Stimulated activated CD4-positive, alpha-beta T cell treated with anti-CD3 and anti-CD28 coated beads, Interleukin-12 subunit alpha, Interleukin-12 subunit beta, amount 100 ng/mL, for 4 hours (primary cell): ENCODE measurements at places on chromosomes 2 and 18.

- DNase-seq = no peak
These were observed 129.4 kb downstream of the RAD51AP2 start for GRCh38 chr2:17388798-17389197.

GRCh38 chr2:236688563-236689392 is 119.2 kb downstream of the ACKR3 start:
- no peak for DNase-seq

DNA sequence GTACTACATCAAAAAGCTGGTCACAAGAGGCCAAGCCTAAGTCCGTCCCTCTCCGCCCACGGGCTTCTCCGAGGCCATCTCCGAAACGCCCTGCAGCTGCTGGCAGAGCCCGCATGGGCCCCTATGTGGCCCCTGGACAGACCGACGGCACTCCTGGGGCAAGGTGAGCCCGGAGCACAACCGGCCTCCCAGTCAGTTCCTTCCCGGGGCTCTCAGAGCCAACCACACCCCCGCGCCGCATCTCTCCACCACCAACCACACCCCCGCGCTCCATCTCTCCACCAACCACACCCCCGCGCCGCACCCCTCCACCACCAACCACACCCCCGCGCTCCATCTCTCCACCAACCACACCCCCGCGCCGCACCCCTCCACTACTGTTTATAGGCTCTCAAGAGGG is 93.5 kb downstream of the ZNF516 start:
- no peak for DNase-seq

- no peak for DNase-seq
These were observed 143.8 kb upstream of the ARL4C start for GRCh38 chr2:234640657-234641056.

DNA sequence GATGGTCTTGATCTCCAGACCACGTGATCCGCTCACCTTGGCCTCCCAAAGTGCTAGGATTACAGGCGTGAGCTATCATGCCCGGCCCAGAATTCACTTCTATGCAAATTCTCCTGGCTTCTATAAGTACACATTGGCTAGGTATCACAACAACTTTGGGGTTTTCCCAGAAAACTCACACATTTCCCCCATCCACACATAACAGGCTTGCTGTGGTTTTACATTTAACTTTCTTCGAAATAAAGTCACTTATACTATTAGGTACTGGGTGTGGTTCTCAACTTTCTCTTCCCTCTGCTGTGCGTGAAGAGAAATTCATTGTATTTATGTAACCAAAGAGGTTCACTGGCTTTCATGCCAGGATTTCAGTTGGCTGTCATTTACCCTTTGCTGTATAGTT is 439.4 kb upstream of the CWC22 start:
- no peak for DNase-seq

DNA sequence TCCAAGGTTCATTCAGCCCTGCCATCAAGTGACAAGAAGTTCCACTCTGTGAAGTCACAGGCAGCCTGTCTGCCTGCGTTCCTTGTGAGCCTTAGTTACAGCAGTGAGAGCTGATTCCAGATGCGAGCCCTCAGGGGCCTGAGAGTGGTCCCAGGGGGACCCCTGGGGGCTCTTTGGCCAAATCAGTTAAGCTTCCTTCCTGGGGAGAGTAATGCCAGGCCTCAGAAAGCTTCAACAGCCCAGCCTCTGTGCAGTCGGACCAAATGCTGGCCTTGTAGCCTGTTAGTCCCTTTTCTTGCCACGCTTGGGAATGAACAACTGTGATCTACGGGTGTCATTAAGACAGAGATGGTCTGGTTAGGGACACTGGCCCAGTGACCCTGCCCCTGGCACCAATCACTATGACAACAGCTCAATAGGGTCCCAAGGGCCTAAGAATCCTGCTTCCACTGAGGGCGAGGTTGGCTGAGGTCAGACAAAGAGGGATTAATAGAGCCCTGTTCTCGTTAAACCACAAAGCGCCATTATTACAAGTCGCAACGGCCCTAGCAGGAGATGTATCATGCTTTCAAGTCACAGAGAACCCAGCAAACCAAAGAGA is 50.9 kb downstream of the HS1BP3 start:
- DNase-seq = no peak

GRCh38 chr18:44062345-44062744 is 618.3 kb upstream of the SETBP1 start:
- DNase-seq = no peak

DNA sequence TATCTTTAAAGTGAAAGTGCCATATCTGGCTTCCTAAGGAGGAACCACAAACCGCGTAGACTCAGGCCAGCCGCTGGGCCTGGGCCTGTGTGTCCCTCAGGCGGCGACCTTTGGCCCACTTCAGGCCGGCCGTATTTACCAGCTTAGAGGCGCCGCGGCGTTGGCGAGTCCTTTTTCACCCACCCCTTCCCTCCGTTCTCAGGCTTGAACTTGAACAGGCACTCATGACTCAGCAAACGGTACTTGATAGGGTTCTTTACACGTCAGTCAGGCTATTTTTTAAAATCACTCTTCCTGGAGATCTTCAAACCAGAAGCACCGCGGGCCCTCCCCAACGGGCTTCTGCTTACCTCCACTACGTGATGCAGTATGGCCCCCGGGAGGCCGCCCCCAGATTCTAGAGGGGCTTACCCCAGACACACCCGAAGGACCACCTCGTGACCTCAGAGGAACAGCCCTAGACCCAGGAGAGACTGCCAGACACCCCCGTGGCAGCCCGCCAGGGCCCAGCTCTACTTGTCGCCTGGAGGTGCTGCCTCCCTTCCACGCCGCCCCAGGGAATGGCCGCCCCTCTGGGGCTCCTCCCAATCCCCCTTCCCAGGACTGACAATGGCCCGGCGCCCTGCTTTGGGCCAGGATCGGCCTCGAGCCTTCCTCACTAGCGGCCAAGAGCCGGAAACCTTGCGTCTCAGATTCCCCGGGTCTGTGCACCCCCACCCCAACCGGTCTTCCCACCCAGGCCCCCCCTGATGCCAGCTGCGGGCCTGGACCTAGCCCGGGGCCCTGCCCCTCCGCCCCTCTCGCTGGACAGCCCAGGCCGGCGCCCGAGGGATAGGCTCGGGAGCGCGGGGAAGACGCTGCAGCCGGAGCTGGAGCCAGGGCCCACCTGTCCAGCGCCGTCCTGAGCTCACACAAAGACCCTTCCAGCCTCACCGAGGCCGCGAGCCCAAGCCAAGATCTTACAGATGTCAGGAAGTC is 33.8 kb upstream of the IMPA2 start:
- DNase-seq = peak; percentile 57

GRCh38 chr2:51920509-51920908 is 888.6 kb upstream of the NRXN1 start:
- no peak for DNase-seq

- DNase-seq = peak; percentile 63
These were observed 419.0 kb downstream of the NBAS start for GRCh38 chr2:15142069-15142689.

DNA sequence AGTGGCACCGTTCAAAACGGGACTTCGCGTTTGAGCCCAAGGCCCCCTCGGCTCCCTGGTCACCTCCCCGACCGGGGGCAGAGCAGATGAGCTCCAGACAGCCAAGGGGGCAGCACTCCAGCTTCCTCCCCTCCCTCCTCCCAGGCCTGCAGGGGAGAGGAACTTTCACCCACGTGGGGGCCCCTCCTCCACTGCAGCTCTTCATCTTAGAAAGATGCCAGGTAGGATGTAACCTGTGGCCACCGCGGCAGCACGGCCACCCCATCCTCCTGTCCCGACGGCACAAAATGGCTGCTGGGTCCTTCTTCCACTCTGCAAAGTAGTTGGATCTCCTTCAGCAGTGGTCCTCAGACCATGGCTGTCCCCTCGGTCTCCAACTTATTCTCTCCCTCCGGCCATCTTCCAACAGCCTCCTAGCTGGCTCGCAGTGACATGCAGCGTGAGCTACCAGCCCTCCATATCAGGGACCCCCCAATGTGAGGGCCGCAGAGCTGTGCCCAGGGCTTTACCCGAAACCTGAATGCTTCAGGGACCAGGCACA is 94.5 kb upstream of the ID2 start:
- DNase-seq = no peak

GRCh38 chr2:73859721-73860586 is 31.2 kb downstream of the STAMBP start:
- peak; percentile 17 for DNase-seq

DNA sequence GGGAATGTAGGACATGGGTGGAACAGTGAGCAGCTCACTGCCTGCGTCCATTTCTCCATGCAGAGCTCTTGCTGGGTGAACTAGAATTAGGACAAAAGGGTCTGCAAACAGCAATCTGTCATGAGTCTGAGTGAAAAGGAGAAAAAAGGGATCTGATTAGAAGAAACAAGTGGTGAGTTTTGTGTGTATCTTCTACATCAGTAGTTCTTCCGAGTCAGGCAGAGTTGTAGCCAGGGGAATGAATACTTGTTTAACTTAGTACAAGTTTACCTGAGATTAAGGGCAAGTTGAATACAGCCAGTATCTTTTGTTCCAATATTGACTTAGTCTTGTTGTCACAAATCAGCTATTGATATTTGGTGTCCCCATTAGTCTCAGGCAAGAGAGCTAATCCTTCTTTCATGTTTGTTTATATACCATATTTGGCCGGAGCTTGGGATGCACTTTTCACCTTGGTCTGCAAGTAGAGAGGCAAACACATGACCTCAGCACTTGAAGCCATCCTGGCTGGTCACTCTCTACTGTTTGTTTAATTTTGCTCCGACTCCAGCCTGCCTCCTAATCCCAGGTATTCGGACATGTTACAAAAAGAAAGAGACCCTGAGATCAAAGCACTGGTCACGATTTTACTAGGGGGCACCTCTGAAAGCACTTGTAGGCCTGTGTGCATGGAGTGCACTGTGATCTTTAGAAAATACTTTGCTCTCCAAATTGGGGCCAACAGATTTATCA is 211.0 kb upstream of the NT5C1B start:
- no peak for DNase-seq

DNA sequence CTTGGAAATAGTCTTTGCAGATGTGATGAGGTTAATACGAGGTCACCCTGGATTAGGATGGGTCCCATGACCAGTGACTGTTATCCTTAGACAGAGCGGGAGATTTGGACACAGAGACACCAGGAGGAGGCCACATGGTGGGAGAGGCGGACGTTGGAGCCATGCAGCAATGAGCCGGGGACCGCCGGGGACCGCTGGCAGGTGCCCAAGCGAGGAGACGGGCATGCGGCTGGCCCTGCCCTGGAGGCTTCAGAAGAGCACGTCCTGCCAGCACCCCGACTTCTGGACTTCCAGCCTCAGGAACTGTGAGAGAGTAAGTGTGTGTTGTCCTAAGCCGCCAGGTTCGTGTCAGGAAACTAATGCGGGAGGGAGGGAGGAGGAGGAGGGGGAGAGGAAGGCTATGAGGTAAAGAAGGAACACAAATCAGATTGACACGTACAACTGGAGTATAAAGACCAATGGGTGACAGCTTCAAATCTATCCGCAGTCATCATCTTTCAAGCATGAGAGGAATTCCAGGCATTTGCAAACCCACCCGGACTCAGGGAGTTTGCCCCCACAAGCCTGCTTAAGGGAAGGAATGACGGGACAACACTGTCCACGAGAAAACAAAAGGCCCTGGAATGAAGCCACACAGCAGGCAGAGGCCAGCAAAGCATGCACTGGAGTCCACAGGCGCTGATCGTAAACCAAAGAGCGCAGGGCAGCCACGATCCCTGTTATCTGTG is 11.6 kb upstream of the BOK start:
- DNase-seq = no peak

DNA sequence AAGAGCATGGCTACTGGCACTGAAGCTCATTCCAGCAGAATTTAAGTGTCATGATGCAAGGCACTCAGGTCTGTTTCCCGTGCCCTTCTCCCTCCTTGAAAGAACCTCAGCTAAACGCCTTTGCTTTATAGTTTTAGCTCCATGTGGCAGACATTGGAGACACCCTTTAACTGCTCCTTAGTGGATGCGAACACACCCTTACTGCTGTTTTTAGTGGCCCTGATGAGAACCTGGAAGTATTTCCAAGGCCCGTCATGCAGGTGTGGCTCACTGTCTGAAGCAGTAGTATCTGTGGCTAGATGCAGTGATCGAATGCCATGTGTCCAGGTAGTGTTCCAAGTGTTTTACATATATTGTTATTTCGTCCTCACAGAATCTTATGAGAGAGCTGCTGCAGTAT is 28.3 kb downstream of the KIF5C start:
- DNase-seq = no peak

DNA sequence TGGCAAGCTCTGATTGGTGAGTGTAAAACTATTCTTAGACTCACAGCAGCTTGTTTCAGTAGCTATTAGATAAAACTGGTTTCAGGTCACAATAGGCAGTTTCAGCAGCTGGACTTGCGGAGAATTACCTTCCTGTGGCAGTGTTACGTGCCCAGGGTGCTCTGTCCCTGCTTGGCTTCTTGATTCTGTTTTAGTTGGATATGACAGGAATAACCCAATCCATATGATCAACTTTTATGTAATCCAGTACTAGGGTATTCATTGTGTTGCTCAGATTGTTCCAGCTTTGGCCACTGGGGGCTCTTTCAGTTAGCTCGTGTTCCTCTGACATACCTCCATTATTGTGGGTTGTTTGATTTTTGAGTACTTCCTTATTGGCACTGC is 43.1 kb downstream of the INPP4A start:
- DNase-seq = no peak

DNA sequence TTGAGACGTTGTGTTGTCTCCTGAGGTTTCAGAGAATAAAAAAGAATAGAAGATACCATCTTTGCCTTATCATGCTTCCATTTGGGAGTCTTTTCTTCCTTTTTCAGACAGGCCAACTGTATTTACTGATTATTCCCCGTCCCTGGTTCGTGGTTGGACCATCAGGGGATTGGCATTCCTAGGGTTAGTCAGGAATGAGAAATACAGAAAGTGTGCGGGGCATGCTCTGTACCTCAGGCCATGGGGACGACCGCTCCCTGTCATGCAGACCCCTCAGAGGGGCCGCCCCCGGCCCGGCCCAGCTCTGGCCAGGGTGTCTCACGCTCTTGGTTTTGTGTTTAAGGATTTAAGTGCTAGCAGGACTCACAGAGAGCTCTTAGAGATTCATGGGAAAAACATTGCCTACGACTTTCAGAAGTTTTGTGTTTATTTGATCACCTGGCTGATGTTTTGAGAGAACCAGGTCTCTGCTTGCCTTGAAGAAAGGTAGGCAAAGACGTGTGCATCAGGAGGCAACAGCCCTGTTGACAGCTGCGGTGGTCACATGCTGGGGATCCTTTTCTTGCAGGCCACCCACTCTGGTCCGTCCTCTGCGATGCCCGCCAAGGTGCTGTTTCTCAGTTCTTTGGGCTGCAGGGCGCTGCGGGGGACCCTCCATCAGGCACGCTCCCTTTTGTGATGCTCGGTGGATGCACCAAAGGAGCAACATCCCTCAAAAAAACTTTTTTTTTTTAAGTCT is 317.8 kb downstream of the AGAP1 start:
- DNase-seq = no peak

DNA sequence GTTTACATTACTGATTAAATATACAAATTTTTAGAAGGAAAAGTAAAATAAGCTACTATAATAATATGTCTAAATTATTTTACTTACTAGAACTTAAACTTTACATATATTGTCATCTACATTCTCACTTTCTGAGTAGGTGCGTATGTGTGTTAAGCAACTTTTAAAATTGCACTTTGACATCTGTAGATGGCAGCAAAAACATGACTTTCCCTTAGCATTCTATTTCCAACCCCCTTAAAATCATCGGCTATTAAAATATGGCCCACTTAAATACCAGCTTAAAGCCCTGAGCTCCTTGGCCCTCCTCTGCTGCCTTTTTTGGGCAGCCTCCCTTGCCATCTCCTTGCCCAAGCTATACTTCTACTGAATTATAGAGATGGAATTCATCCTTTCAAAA is 78.0 kb downstream of the UPP2 start:
- DNase-seq = no peak
